ENCODE measurements at places on chromosomes 4 and X.

DNA sequence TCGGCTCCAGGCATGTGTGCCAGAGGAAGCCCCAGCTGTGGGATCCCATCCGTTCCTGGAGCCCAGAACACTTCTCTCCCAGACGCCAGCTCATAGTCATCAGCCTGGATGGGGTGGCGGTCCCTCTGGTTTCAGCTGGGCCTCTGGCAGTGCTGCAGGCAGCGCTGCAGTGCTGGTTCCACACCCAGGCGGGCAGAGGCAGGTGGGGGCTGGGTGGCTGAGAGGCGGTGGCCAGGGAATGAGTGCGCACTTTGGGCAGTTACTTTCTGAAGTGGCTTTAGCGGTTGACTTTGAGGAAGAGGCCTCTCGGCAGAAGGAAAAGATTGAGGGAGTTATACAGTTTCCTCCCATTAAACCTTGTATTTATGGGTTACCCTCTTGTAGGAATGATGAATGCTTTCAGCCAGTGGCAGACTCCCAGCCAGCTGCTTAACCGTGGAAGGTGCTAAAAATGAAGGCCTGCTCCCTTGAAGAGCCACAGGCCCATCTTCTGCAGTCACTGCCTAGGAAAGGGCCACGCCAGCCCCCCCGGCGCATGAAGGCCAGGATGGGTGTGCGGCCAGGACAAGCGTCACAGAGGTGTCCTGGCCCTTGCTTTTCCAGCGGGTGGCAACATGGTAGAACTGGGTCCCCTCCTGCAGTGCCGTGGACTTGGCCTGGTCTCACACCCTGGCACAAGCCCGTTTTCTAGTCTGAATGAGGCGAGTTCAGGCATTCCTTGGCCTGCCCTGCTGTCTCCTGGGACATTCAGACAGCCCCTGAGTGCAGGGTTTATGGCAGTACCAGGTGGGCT lies 9.9 kb downstream of the TADA2B start:
- DNase-seq = no peak

DNA sequence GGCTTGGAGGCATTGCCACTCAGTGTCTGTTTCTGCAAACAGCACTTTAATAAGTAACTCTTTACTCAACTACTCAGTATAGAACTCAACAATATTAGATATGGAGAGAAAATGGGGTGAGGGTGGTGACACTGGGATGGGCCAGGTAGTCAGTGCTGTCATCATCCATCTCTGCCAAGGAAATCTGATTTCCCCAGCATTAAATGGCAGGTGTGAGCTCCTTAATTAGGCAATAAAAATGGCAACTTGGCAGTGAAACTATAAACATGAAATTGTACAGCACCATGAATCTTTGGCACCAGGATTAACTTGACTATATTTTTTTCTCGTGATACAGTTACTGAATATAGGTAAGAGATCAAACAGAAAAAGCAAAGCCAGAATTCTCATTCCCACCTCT lies 146.2 kb downstream of the GLRA2 start:
- DNase-seq = no peak

- DNase-seq = no peak
Observed at GRCh38 chr4:81255524-81255923, 40.5 kb upstream of the PRKG2 start.

DNA sequence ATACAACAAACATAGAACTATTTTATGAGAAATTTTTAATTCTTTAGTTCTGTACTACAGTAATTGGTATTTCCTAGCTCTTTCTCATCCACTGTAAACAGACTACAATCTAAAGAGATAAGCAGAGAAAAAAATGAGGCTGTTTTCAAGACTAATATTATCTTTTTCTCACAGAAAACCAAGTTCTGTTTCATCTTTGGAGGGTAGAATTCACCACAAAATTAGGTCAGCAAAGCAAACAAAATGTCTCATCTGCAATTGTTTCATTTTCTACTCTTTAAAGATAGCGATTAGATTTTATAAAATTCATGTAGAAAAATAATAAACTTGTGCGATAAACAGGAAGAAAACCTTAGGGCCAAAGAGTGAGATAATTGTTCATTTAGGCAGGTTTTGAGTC lies 10.8 kb downstream of the APOO start:
- DNase-seq = no peak

GRCh38 chr4:85556283-85556682 lies 81.3 kb downstream of the ARHGAP24 start:
- no peak for DNase-seq

GRCh38 chr4:7206385-7206784 lies 14.0 kb downstream of the SORCS2 start:
- DNase-seq = no peak

- no peak for DNase-seq
Observed at GRCh38 chr4:2685541-2685940, 70.6 kb downstream of the TNIP2 start.

DNA sequence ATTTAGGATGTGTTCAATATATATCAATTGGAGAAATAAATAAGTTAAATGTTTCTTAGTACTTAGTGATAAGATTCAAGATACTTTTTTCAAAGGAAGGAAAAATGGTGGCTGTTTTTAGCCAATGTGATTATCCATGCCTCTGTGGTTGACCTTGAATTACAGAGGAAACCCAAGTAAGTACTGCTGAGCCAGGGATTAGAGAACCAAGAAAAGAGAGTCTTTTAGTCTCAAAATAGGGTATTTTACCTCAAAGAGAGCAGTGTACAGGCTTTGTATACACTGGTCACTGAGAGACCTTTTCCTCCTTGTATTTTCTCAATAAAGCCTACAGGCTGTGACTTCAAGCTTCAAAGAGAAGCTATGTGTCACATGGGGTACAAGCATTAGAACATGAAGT lies 1075.3 kb downstream of the ADGRL3 start:
- no peak for DNase-seq

All from stimulated activated naive CD4-positive, alpha-beta T cell (primary cell).